ENCODE measurements at places on chromosomes 11 and 22.

- DNase-seq, result no peak
These were observed 3.1 kb downstream of the CABP4 start for GRCh38 chr11:67458266-67458665.

DNA sequence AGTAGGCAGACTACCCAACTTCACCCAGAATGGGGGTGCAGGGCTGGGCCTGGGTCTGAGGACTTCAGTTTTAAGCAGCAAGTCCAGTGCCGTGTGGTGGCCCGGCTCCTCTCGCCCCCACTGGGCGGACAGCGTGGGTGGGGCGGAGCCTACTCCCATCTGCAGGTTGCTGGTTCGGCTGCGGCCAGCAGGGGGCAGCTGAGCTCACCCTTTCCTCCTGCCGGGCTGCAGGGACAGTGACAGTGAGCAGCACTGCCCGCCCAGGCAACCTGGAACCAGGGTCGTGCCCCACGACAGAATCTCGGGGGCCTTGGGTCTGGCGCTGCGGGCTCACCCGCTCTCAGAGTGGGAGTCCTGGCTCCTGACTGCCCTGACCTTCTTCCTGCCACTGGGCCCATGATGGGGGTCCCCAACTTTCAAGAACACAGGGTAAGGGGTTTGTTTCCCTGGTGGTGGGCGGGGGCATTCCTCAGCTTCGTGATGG is 6.2 kb upstream of the NEAT1 start:
- DNase-seq, result peak; percentile 37

- no peak for DNase-seq
These were observed 911.5 kb upstream of the RAG2 start for GRCh38 chr11:37509506-37509905.

DNA sequence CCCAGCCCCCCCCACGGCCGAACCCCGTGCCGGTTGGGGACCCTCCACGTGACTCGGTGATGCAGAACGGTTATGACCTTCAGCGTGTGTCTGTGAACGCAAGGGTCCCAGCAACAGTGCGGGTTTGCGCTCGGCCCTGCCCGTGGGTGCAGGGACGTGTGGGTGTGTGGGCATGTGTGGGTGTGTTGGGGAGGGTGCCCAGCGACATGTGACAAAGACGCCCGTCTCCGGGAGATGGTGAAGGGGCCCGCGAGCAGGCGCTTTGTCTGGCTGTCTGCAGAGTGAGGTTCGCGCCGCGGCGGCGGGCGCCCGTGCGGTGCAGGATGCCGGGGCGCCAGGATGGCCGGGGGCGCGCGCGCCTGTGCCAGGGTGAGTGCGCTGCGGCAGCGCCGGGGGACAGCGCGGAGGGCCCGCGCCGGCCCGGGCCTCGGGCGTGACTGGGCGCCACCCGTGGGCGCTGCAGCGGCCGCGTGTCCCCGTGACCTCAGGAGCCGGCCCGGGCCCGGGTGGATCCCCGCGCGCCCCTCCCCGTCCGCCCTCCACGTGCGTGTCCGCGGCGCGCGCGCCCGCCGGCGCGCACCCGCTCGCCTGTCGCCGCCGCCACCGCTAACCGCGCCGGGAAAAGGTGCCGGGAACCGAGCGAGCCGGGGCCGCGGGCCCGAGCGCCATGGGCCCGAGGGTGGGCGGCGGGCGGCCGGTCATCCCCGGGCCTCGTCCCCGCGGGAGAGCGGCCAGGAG is at the start of gene LRFN4:
Gene LRFN4, plus strand, starts transcription at position 569 of the 738 bp plus-strand sequence. CDS start 681 bp downstream, outside the sequence.
- peak; percentile 29 for DNase-seq

- no peak for DNase-seq
These were observed 185.4 kb upstream of the CNTN5 start for GRCh38 chr11:98835335-98835734.

- DNase-seq, result no peak
These were observed 7.6 kb downstream of the VPS37C start for GRCh38 chr11:61153593-61154095.

DNA sequence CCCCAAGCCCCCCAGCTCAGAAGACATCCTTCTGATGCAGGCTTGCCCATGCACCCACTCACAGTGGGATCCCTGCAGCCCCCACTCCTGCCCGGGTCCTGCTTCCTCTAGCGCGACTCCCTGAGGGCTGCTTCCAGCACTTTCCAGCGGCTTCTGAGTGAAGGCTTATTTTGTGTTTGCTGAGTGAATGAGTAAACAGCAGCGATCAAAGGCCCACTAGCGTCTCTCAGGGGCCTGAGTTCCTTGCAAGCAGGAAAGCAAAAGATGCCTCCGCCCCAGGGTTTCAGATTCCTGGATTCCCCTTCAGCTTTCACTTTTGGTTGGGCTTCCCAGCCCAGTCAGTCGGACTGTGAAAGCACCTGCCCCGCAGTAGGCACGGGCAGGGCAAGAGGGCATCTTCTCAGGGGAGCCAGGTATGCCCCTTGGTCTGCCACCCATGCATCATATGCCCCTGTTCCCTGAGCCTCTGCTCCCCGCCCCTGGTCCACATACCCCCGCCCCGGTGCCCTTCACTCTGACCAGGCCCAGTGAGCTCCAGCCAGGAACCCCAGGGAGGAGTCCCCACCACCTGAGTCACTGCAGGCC is 9.2 kb downstream of the FADD start:
- DNase-seq, result no peak

GRCh38 chr11:36026315-36026968 is 82.6 kb downstream of the LDLRAD3 start:
- no peak for DNase-seq

- no peak for DNase-seq
These were observed 44.4 kb downstream of the NAT10 start for GRCh38 chr11:34149786-34150185.

DNA sequence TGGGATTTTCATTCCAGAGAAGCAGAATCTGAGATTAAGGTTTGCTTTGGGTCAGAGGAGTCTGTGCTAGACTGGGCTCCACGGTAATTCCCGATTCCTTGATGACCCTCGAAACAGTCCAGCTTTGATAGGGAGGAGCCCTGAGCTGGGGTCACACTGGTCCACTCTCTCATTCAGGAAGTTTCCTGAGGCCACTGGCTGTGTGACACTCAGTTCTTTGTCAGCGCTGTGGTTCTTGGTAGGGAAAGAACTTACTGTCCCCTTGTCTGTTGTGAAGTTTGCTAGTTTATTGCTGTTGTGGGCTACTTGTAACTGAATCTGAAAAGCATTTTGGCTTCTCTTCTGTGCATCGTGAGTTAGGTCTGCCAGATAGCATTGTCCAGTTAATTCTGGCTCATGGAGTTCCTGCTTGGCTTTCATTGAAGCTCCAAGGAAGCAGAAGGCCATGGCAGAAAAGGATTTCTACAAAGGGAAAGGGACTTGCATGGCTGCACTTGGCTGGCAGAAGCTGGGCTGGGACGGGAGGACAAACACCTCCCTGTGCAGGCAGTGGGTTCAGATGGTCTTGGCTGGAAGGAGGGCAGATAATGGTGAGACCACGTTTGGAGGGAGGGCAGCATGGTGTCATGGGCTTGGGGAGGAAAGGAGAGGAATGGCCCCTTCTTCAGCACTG is 23.3 kb downstream of the BCR start:
- no peak for DNase-seq

- no peak for DNase-seq
These were observed 25.0 kb upstream of the PRSS23 start for GRCh38 chr11:86775361-86775760.

DNA sequence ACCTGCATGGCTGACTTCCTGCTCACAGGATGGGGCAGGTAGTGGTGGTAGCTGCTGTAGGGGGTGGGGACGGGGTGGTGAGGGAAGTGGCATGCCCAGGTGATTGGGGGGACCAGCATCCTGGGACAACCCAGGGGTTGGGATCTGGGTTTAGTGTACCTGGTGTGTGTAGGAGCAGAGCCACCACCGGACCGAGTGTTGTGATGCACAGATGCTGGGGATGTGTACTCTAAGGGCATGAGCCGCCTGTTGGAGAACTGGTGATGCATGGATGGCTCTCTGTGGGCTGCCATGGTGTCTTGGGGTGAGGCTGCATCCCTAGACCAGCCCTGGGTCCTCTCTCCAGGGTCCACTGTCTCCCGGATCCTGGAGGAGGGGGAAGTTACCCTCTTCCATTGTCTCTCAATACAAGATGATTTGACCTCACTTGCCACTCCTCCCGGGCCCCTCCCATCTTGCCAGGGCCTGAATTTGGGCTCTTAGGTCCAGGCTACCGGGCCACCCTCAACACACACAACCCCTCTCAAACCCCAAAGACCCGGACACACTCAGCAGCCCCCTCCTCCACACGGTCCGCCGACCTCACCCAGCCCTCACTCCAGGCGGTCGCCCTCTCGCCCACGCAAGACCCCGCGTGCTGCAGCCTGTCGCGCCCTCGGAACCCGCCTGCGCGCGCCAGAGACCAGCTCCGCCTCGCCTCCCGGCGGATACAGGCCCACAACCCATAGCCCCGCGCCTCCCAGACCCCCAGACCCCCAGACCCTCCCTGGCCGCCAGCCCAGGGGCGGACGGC is 619 bp downstream of the LRRC75B start:
- DNase-seq, result no peak

DNA sequence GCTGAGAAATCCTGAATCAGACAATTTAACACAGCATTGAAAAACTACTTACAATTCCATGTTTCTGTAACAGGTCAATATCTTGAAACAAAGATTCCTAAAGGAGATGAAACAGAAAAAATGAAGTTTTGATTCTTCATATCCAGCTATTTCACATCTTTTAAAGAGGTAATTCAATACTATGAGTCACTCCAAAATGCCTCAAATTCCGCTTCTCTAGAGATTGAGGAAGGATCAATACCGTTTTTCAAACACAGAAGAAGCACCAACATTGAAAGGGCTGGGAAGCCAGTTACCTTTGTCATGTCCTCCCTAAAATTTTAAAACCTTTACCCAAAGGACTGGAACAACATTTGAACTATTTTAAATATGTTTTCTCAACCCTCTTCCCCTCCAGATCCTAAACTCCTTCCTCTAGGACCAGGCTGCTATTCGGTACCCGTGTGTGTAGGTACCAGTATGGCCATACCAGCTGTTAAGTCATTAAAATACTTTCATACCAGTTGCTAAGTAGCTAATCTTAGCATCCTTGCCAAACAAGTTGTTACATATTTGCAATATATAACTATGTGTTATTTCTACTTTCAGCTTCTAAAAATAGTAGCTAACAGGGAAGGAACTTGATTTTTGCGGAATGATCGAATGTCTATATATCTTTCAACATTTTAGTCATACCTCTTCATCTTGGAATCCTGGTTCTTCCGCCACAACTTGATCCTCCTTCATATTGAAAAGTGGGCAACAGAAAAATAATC is 2.3 kb downstream of the DMC1 start:
- DNase-seq, result no peak

DNA sequence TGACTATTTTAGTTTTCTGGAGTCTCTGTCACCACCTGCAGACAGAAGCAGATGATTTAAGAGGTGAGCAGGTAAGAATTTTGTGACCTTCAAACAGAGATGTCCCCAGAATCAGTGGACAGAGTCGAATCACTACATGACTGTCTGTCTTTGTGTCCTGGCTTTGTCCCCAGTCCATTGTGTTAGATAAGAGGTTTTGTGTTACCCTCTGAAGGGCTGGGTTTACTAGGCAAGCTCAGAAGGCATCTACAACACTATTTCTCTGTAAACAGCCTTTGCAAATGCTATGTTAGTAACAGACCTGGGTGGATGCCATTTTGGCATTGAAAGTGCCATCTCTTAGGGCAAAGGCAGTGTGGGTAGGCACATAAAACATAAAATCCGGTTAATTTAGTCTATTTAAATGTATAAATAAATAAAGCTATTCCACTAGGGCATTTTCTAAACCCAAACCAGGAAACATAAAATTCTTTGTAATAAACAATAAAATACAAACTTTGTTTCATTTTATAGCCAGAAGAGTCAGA is 40.3 kb upstream of the CADM1 start:
- DNase-seq, result no peak
